ENCODE measurements at places on chromosomes 16 and 17. TPM values are rescaled to one million over a fixed set of nuclear protein-coding genes. Genes with fewer than 3 reads are reported as not detected.

Gene FOXF1
- total RNA-seq, result 4.2 TPM

Gene TUBB3
- total RNA-seq, result 4.2 TPM

Gene SSTR5
- not detected for total RNA-seq

Gene CES1
- total RNA-seq, result 401 TPM

Gene KRTAP2-2
- not detected for total RNA-seq

Gene TP53TG3B
- total RNA-seq, result not detected

Gene DPEP2
- total RNA-seq, result 1.5 TPM

Gene CETP
- total RNA-seq, result 6.4 TPM

Measured in mesenteric fat pad (tissue), 1 donor.